NCI-H2171 (cell line): ENCODE measurements at places on chromosomes 5 and 9.

DNA sequence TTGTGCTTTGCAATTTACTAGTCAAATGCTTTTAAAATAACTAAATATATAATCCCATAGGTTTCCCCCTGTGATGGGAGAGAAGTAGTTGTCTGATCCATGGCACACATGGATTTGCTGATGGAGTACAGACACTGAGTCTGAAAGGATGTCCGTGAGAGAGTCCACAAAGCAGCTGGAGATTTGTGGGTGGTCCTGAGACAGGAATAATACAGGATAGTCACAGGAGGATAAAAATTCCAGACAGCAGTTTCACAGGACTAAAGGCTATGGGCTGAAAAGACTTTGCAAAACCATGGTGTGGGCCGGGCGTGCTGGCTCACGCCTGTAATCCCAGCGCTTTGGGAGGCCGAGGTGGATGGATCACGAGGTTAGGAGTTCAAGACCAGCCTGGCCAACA lies 58.7 kb upstream of the ZFR start:
- no peak for DNase-seq

DNA sequence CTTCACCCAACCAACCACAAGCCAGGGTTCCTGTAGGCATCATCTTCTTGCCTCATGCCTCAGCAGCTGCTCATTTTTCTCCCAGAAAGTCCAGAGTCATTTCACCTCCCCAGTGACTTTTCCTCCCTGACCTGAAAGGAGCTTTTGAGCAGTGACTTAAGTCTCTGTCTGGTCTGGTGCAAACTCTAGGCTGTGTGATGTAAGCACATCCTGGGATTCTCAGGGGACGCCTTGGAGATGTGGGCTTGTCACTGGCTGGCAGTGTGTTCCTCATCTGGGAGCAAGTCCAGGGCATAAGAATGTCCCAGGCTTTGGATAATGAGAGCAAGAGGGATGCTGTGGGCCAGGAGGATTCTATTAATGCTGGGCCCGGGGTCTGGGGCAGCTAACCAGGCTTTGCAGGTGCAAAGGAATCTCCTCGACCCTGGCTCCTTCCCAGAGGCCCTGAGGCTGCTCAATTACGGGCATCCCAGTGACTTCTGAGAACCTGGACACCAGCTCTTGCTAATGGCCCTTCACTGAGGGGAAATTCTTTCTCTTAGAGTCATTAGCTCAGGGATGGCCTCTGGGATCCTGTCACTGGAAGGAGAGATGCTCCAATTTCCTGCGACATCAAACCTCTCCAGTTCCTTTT lies 211.0 kb upstream of the PANK3 start:
- DNase-seq: no peak

GRCh38 chr9:14251154-14252071 lies 62.5 kb downstream of the NFIB start:
- DNase-seq: no peak

- DNase-seq: no peak
Measured at GRCh38 chr5:78661044-78661443, 12.5 kb upstream of the LHFPL2 start.

GRCh38 chr9:134195558-134195957 lies 31.2 kb upstream of the RNU6ATAC start:
- no peak for DNase-seq

DNA sequence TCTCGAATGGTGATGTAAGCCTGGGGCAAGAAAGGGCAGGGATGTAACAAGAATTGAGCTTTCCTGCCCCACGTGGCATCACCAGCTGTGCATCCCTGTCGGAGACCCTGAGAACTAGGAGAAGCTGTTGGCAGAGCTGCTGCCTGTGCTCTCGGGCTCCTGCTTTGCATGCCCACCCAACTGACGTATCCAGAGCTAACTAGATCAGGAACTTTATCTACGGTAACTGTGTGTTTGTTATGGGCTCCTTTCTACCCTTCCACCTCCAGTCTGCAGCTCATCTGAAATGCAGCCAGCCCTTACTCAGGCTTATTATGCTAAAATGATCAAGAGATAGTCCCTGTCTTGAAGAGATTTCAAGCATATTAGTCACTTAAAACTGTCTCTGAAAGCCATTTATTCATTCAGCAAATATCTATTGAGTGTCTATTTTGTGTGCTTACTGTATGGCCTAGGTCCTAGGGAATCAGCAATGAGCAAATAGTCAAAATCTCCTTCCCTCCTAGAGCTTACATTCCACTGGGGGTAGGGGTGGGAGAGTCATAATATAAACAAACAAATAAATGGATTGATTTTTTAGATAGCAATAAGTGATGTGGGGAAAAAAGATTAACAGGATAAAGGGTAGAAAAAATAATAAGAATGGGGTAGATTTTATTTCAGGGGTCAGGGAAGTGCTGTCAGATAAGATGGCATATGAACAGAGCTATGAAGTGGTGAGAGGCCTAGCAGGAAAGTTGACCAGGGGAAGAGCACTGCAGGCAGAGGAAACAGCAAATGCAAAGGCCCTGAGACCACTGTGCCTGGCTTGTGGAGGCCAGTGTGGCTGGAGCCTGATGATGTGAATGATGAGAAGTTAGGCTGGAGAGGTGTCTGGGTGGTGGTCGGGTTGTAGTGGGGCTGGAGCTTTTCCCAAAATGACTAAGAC lies 118.2 kb downstream of the GALNT10 start:
- no peak for DNase-seq

DNA sequence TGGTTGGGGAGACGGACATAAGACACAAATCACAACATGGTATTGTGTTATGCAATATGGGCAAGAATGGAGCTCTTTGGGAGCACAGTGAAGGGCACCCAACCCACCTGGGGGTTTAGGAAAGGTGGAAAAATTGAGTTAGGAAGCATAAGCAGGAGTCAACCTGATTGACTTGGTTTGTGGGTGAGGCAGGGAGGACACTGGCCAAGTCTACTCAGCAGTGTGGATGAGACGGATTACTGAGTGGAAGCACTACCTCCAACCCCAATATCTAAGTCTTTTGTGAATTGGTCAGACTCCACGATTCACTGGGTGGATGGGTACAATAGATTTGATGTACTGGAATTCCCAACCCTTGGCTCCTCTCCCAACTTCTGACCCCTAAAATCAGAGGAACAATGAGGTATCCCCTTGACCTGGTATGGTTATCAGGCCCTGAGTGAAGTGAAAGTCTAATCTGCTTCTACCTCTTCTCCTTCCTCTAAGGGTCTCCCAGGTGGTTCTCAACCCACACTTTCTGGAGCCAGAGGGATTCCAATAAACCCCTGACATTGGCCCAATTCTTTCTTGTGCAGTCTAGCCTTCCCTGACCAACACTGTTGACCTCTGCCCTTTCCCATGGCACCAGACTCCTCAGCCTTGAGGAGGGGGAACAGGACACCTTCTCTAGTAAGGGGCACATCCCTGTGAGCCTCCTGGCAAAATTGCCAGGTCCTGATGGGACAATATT lies 5.2 kb downstream of the EGR1 start:
- no peak for DNase-seq
